ENCODE measurements at places on chromosomes 11 and 22.

DNA sequence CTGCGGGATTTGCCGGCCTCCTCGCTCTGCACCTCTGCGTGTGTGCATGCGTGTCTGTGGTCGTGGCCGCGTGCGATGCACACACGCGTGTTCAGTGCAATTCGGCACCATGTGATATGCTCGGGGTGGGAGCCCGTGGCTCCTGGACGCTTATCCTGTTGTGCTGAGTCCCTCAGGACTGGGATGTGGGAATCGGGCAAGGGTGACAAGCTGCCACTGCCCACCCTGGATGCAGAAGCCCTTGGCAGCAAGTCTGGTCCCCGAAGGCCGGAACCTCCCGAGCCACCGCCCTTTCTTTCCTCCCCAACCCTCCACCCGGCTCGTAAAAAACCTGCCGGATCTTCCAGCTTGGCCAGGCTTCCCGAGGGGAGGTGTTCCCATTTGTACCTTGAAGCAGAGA lies 128.2 kb downstream of the PHF21B start:
- DNase-seq = no peak

DNA sequence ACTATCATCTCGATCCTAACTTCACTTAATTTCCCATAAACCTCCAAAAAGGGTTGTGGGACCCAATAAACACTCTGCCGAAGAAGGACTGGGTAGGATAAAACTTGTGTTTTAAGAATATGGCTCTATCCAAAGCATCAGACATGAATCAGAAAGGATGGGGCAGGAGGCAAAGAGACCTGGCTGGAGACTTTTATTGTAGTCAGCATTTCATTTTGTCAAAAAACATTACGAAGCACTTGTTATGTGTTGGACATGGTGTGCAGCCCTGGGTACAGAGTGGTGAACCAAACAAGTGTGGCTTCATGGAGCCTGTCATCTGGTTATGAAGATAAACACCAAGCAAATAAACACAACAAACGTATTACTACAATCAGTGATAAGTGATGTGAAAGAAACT lies 17.3 kb downstream of the IL10RA start:
- DNase-seq = no peak

GRCh38 chr11:206002-206384 lies 1.2 kb downstream of the BET1L start:
- no peak for DNase-seq

DNA sequence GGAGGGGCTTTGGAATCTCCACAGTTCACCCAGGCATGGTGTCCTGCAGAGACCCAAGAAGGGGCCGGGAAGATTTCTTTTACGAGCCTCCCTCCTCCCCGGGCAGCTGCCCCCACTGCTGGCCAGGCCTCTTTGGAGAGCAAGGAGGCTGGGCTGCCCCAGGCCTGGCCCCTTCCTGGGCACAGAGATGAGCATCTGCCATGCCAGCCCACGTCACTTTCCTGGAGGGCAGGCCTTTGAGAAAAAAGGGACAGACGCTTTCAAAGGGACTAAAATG lies 60.5 kb upstream of the FGF3 start:
- DNase-seq = no peak

GRCh38 chr11:57700425-57700824 lies 11.6 kb downstream of the MED19 start:
- DNase-seq = no peak

GRCh38 chr11:113664069-113664980 lies 41.8 kb downstream of the TMPRSS5 start:
- DNase-seq = no peak

GRCh38 chr11:133123796-133124195 lies 408.5 kb downstream of the OPCML start:
- DNase-seq = no peak

GRCh38 chr11:118215262-118215661 lies 9.5 kb downstream of the JAML start:
- DNase-seq = no peak

- no peak for DNase-seq
Measured at GRCh38 chr11:47391711-47392432, 13.5 kb upstream of the SPI1 start.

DNA sequence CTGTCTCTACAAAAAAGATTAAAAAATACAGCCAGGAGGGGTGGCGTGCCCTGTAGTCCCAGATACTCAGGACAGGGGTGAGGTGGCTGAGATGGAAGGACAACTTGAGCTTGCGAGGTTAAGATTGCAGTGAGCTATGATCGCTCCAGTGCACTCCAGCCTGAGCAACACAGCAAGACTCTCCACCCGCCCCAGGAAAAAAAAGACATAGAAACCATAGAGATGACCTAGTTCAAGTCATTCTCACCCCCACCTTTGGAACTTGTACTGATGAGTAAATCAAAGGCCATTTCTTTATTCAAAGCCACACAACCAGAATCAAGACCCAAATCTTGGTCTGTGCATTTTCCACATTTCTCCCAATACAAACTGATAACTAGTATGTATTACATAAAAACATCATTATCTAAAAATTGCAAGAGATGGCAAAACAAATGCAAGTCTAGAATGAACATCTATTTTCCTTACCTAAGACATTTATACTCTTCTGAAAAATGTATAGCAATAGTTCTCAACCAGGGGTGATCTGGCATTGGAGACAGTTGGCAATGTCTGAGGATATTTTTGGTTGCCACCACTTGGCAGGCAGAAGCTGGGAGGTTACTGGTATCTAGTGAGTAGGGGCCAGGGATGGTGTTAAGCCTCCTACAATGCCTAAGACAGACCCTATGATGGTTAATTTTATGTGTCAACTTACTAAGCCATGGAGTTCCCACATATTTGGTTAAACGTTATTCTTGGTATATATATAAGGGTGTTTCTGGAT lies 34.6 kb downstream of the LGR4 start:
- no peak for DNase-seq

Measured in activated T-helper 9 cell treated with anti-CD3 and anti-CD28 coated beads, Interleukin-2, amount 50 U/mL, for 16 hours (primary cell).